ENCODE measurements at places on chromosomes 4 and X. TPM values are rescaled to one million over a fixed set of nuclear protein-coding genes. Genes with fewer than 3 reads are reported as not detected.

GRCh38 chr4:106495476-106495875 is 126.9 kb upstream of the GIMD1 start:
- DNase-seq: no peak
- H3K27me3 ChIP-seq: no peaks in the 10 kb centered on the region
- no peak overlapping the region for H3K4me3 ChIP-seq
- no peaks in the 10 kb centered on the region for H3K4me1 ChIP-seq

Gene IDS
- 260 TPM for total RNA-seq

- H3K27ac ChIP-seq: no peak overlapping the region
- H3K4me1 ChIP-seq: no peaks in the 10 kb centered on the region
- DNase-seq: no peak
- H3K4me3 ChIP-seq: no peak overlapping the region
- no peaks in the 10 kb centered on the region for H3K27me3 ChIP-seq
Measured at GRCh38 chr4:69490271-69490670, 5.4 kb downstream of the UGT2B4 start.

DNA sequence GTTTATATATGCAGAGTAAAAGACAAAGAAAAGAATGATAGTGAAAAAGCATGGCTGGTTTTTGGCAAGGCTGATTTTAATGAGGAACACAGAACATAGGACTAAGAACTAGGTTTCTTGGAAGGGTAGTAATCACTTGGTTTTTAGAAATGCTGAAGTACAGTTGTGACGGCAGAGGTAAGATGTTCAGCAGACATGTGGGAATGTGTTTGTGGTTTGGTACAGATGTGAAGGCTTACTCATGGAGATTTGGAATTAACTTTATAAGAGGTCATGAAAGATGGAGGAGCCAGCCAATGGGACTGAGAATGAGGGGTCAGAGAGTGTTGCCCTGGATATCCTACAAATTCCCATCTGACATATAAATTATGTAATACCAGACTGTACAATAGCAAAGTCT is 243.6 kb downstream of the NPFFR2 start:
- no peak overlapping the region for H3K4me3 ChIP-seq
- no peaks in the 10 kb centered on the region for H3K27me3 ChIP-seq
- no peaks in the 10 kb centered on the region for H3K36me3 ChIP-seq
- DNase-seq: no peak
- H3K27ac ChIP-seq: no peak overlapping the region

DNA sequence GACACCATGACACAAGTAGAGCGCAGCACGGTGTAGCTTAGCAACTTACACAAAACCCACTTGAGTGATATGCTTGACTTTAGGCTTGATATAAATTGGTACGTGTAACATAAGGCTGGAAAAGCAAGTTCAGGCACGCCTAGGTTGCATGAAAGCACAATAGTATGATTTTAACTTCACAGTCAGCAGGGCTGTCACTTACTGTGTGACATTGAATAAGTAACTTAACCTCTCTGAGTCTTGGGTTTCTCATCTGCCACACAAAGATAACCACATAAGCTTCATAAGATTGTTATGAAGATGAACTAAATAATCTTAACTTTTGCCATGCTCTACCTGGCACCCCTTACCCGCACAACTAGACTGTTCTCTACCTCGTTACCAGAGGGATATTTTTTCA is 9.5 kb downstream of the SRD5A3 start:
- no peak overlapping the region for H3K27ac ChIP-seq
- no peaks in the 10 kb centered on the region for H3K36me3 ChIP-seq
- H3K4me1 ChIP-seq: no peaks in the 10 kb centered on the region
- no peak for DNase-seq
- no peaks in the 10 kb centered on the region for H3K27me3 ChIP-seq

- no peak for DNase-seq
- no peak overlapping the region for H3K4me3 ChIP-seq
- H3K27ac ChIP-seq: no peak overlapping the region
Measured at GRCh38 chr4:41269682-41270081, 13.0 kb downstream of the UCHL1 start.

Gene CLCN3
- total RNA-seq: 9.2 TPM

DNA sequence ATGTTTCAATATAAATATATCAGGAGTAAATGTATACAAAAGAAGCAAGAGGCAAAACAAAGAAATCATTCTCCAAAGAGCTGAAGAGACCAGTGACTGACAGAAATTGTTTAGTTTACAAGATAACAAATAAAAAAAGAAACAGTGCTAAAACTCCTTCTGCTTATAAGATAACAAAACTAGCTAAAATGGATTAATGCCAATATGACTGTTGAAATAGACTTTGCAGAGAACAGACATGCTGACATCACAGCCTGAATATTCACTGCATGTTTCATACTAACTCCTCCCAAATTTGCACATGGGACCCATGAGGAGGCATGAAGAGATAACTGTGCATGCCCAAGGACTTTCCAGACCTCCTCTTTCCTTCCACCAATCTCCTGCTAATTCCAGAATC is 6.2 kb upstream of the GABRA4 start:
- H3K27ac ChIP-seq: no peak overlapping the region
- H3K27me3 ChIP-seq: peaks cover 12% of the 10 kb centered on the region
- no peak for DNase-seq
- no peaks in the 10 kb centered on the region for H3K4me1 ChIP-seq

DNA sequence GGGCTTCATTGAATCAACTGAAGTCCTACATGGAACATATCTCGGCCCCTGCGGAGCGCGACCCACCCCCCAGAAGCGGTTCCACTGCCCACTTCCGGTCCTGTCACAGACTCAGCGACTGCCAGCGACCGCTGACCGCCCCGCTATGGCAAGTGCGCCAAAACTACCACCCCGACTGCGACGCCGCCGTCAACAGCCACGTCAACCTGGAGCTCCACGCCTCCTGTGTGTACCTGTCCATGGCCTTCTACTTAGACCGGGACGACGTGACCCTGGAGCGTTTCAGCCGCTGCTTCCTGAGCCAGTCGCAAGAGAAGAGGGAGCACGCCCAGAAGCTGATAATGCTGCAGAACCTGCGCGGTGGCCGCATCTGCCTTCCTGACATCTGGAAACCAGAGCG is 14.8 kb upstream of the FAM47A start:
- no peak for DNase-seq
- no peaks in the 10 kb centered on the region for H3K4me1 ChIP-seq
- no peaks in the 10 kb centered on the region for H3K36me3 ChIP-seq
- H3K4me3 ChIP-seq: no peak overlapping the region
- no peak overlapping the region for H3K27ac ChIP-seq
- no peaks in the 10 kb centered on the region for H3K27me3 ChIP-seq

Gene USP26
- not detected for total RNA-seq

Measured in CD4-positive, alpha-beta T cell (primary cell).